ENCODE measurements at places on chromosomes 2 and 18.

DNA sequence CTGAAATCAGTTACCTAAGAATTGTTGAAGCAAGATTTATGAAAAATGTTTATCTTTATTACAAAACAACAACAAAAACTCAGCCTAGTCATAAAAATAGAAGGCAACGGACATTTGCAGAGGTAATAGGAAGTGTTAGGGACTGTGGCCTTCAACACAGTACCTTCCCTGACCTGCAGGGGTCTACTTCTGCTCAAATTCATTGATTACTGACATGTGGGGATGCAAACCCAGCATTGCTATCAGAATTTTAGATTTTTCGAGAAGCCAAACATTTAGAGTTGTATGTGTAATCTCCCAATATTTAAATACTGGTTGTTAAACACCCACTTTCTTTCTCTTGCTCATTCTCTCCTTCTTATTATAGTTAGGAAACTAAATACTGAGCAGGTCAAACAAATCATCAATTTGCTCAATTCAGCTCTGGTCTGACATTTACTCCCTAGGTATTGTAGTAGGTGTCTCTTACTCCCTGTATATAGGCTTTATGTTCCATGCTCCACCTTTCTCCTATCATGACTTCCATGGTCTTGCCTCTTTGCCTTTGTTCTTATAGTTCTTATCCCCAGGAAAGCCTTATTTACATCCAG, 198.5 kb downstream of the UBE2E3 start:
- no peak for DNase-seq

DNA sequence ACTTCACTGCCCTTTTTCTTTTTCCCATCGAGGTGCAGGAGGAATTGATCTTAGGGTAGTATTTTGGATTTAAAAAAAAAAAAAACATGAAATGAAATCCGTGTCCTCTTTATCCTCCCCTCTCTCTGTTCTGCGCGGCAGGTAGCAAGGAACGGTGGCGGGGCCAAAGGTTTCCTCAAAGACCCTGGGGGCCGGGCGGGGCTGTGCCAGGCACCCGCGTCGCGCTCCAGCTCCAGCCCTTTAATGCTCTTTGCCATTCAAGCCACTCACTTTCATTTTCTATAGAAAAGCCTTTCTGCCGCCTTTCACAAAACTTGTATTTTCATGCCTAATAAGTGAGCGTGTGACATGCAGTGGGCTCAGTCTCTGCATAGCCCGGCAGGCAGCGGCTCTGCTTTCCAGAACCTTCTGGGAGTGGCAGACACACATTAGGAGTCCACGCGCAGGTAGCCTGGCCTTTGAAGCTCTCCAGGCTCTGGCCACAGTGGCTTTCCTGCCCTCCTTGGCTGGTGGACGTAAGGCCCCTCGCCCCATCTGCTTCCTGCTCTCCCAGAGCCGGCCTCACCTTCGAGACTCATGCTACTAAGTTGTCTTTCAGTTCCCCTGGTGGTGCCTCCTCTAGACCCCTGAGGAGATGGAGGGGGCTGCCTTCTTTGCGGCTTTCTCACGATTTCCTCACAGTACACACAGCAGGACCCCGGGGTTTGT, 41.7 kb downstream of the AGAP1 start:
- no peak for DNase-seq

GRCh38 chr2:58428096-58429013, 187.2 kb upstream of the FANCL start:
- DNase-seq = no peak

GRCh38 chr2:69643602-69644505, at the start of gene AAK1:
AAK1 (minus strand) TSS chr2:69643739; CDS start chr2:69643040, 699 bp downstream.
- DNase-seq = peak; percentile 60

DNA sequence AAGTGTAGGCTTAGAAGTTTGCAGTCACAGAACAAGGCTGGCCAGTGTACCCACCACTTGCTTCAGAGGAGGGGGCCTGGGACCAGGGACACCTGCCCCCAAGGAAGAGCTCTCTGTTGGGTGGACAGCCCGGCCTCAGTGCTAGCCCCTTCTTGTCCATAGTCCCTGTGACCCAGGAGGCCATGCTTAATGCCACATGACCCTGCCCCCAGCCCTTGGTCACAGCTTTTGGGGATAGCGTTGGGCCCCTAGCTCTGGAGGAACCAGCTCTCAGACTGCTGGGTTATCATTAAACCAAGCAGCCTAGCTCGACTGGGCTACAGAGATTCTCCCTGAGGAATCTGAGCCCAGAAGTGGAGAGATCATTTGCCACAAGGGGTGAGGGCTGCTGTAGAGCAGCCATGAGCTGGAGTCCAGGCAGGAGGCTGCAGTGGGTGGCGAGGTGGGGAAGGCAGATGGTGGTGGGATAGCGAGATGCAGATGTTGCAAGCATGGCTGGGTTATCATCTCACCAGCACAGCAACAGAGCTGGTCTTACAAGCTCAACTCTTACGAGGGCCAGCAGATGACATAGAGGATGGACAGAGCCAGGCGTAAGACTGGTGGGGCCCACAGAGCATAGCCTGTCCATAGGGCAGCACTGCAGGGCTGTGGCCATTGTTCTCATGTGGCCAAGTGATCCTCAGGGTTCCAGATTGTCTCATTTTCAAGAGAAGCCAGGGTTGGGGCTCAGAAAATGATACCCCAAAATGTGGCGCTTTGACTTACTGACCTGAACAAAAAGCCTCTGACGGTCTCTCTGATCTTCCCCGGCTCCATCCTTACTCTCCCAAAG, 7.2 kb upstream of the TMEM37 start:
- DNase-seq = no peak

DNA sequence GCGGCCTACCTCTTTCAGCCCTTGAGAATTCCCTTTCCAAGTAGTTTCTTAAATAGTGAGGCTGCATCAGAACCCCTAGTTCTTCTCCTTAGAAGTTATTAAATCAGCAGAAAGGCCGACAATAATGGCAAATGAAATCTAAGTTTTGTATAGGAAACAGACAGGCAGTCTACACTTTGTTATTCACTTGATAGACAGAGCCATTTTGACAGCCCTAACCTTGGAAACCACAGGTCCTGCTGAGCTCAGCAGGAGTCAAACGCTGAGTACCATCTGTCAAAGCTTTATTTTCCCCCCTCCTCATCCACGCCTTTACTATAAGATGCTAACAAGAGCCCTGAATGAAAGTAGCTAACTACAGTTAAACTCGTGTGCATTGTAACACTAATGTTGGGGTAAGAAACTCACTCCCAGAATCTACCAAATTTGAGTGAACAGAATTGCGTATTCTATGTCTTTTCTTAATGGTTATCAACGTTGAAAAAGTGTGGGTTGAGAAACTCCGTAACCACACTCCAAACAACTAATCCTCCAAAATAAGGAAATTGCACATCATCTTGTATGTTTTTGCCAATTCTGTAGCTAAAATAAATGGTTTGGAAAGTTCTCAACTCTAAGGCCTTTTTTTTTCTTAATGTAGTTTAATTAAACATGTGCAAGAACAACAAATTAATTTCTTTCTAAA, 90.6 kb upstream of the EFEMP1 start:
- no peak for DNase-seq

DNA sequence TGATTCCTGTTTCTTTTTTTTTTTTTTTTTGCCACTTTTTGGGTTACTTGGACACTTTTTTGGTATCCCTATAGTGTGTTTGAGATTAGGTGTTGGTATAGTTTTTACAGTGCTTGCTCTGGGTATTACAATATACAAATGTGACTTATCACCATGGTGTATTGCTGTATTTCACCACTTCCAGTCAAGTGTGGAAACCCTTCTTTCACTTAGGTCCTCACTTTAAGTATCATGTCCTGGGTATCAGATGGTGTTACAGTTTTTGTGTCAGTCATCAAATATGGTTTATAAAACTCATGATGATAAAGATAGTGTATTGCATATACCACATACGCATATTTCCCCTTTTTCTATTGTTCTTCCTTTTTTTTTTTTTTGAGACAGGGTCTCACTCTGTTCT, 1.8 kb downstream of the ATP9B start:
- no peak for DNase-seq

- DNase-seq = no peak
Measured at GRCh38 chr2:26687801-26688200, 4.7 kb upstream of the KCNK3 start.

DNA sequence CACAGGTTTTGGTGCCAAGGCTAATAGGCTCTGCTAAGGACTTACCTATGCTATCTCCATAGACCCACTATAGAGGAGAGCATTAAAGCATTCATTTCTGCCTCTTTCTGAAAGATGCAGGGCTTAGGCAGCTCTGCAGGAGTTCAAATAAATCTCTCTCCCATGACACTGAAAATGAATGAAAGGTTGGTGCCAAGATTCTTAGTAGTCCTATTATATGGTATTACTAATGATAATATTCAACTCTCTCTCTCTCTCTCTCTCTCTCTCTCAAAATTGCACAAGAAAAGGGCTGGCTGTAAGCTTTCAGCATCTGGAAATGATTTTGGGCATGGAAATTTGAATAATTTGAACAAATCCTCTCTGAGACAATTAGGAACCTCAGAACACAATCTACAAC, 433.7 kb downstream of the MBD2 start:
- no peak for DNase-seq

DNA sequence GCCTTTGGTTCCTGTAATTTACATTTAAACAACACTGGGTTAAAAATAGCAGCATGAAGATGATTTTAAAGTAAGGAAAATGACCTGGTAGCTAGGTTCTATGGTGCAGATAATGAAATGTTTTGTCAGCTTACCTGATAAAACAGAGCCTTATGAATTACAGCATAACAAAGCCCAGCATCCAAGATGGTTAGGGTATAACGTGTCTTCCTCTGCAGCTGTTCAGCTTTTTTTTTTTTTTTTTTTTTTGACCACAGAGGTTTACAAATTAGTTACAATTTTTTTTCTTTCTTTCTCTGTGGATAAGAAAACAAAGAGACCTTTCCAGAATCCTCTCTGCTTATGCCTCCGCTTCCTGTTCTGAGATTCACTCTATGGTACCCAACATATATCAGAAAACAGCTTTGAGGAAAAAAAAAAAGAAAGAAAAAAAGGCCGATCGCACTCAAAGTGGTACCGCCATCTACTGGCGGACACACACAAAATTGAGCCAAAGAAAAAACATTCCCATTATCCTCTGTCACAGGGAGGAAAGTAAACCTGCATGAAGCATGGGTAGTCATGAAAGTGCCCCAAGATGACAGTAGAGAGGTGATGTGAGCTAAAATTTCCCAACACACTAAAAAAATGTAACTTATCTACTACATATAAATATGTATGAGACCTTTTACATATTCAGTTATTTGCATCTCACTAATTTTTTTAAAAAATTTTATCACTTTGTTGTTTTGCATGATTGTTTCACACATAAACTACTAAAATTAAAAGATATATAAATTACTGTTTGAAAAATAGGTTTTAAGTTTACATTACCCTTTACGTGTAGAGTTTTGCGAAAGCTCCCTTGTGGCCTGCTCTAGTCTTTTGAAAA, at the start of gene SCN3A:
Gene SCN3A (minus strand): TSS at position 362 of the 871 bp plus-strand sequence. CDS start 27,656 bp downstream, outside the sequence.
- no peak for DNase-seq

GRCh38 chr2:84894131-84894586, 11.3 kb upstream of the TMSB10 start:
- no peak for DNase-seq

DNA sequence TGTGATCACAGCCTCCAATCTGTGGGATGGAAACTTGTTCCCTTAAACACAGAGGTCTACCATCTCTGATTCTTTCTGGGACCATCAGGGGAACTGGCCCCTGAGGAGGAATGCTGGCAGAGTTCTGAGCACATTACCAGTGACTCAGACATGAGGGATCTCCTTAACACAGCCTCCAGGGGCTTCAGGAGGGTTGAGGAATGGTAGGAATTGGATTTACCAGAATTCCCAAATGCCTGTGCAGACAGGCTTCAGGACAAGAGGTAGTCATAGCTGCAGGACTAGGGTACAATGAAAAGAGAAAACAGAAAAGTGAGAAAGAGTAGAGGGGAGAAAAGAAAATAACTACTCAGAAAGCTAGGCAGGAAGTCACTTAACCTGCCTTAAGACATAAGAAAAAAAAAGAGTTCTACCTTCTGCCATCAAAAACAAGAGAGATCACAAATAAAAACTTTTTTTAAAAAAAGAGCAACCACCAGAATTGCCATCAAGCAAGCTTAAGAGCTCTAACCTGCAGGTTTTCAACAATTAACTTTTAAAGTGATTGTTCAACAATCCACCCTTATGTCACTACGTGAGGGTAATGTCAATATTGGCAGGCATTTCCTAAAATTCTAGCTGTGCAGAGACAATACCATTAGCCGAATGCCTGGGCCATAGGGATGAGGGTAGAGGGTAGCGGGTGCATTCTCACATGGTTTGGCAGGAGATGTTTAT, 524.4 kb downstream of the BCL11A start:
- no peak for DNase-seq

- no peak for DNase-seq
Measured at GRCh38 chr2:125701070-125701469, 954.9 kb upstream of the GYPC start.

- no peak for DNase-seq
Measured at GRCh38 chr2:197297266-197297665, 13.3 kb downstream of the ANKRD44 start.

DNA sequence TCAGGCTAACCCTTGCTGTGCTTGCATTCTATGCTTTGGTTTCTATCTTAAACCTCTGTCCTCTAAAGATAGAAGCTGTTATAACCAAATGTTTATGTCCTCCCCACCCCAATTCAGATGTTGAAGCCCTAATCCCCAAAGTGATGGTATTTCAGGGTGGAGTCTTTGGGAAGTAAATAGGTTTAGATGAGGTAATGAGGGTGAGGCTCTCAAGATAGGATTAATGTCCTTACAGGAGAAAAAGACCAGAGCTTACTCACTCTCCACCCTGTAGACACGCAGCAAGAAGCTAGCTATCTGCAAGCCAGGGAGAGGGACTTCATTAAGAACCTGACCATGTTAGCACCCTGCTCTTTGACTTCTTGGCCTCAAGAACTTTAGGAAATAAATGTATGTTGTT, 362.5 kb downstream of the ERBB4 start:
- DNase-seq = no peak

DNA sequence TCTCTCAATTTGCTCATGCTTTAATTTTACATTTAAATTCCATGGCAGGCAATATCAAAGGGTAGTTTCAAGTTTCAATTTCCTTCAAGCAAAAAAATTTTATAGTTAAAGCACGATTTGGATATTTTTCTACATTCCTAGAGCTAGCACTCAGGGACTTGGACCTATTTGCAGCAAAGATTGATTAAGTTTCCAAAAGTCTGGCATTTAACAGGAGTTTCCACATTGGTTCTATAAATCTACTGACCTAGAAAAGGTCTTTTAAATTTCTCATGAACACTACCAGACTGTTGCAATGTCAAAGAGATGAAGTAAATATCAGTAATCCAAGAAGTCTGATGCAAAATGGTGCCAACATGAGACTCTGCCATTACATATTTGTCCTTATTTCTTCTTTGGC, 253.7 kb upstream of the LINC00305 start:
- DNase-seq = no peak

DNA sequence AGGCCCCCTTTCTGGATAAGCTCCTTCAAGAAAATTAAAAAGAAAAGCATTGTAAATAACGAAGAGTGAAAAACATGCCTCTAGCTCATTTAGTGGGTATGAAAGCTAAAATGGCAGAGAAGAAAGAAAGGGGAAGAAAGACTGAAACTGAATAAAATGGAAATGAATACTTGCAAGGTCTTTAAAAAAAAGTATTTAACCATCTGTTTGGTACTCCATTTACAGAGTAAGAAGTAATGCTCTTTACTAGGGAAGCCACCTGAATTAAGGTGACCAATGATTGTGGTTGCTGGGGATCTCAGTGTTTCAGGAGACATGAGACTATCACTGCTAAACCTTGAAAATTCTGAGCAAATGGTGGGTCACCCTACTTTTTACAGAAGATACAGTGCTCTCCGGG, 17.7 kb upstream of the ARL5A start:
- DNase-seq = no peak

Measured in activated CD8-positive, alpha-beta memory T cell treated with anti-CD3 and anti-CD28 coated beads for 4 hours (primary cell).